ENCODE measurements at places on chromosomes 2 and 18. TPM values are rescaled to one million over a fixed set of nuclear protein-coding genes. Genes with fewer than 3 reads are reported as not detected.

GRCh38 chr18:49846361-49846662 is 33.0 kb upstream of the ACAA2 start:
- no peak for DNase-seq

GRCh38 chr18:13539843-13540476 is 186.4 kb downstream of the FAM210A start:
- no peak for DNase-seq

GRCh38 chr2:144858211-144858610 is 338.3 kb upstream of the ZEB2 start:
- DNase-seq = no peak

- DNase-seq = no peak
These were observed 196.3 kb downstream of the DCDC2C start for GRCh38 chr2:3899536-3900155.

- no peak for DNase-seq
These were observed 237.4 kb upstream of the VRK2 start for GRCh38 chr2:57809230-57809629.

- DNase-seq = no peak
These were observed 156.4 kb downstream of the SMAD7 start for GRCh38 chr18:48794251-48794970.

GRCh38 chr2:149597668-149598326 is 10.2 kb upstream of the MMADHC start:
- DNase-seq = peak; percentile 88

GRCh38 chr2:120036145-120036544 is 23.3 kb downstream of the EPB41L5 start:
- DNase-seq = no peak

- DNase-seq = no peak
These were observed 16.0 kb upstream of the MARCHF4 start for GRCh38 chr2:216388046-216388884.

DNA sequence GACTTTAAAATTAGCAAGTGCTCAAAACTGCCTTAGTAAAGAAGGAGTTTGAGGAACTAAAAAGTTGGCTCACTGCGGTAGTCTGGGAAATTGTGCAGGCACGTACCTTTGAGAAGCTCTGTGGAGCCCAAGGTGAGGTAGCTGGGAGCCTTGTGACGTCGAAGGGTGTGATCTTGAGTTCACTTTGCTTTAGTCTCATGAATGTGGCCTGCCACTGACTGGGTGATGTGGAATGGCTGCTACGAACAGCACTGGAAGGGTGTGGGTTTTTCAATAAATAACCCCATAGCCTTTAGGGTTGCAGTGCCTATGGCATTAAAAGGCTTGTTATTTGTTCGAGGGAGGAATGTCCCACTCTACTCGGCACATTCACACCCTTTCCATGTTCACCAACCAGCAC is 312.3 kb downstream of the PRKCE start:
- DNase-seq = peak; percentile 64

- no peak for DNase-seq
These were observed 198.4 kb downstream of the NYAP2 start for GRCh38 chr2:225597911-225598310.

DNA sequence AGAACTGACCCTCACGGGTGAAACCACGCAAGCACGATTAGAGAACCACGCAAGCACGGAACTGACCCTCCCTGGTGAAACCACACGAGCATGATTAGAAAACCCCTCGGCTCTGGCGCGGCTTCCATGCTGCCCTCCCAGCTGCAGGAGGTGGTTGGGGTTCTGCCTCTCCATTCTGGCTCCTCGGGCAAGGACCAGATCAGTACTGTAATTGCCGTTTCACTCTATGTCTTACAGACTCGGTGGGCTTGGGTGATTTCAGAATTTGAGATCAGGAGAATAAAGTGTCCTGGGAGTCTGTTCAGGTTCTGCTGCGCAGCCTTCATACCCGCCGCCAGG is 58.3 kb upstream of the KCNG2 start:
- DNase-seq = no peak

DNA sequence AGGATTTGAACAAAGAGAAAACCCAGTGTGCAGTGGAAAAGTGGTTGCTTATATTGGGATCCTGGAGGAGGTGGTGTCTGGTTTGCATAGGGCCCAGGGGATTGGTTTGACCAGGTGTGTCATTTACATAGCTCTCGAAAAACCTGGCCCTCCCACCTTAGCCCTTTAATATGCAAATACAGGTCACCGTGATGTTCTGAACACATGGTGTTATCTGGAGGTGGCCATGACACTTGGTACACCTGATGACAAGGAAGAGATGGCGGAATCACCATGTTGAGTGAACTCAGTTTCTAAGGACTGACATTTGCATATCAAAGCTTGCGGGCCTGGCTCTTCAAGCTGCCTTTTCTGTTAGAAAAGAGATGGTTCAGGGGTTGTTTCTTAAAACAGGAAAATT is 2.3 kb upstream of the NAPG start:
- no peak for DNase-seq

DNA sequence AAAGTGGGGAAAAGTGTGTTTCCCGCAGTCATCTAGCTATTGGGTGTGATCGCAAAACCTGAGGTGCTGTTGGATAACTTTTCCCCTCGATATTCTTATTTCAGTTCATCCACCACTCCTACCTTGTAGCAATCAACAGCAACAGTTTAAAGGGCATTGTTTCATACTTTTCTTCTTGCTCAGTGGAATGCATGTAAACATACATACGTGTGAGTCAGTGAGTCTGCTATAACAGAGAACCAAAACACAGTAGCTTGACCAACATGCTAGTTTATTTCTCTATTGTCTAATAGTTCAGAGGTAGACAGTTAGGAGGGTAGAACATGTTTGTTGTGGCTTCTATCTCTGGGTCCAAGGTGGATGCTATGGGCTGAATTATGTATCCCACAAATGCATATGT is 77.6 kb upstream of the FOXI3 start:
- DNase-seq = no peak

DNA sequence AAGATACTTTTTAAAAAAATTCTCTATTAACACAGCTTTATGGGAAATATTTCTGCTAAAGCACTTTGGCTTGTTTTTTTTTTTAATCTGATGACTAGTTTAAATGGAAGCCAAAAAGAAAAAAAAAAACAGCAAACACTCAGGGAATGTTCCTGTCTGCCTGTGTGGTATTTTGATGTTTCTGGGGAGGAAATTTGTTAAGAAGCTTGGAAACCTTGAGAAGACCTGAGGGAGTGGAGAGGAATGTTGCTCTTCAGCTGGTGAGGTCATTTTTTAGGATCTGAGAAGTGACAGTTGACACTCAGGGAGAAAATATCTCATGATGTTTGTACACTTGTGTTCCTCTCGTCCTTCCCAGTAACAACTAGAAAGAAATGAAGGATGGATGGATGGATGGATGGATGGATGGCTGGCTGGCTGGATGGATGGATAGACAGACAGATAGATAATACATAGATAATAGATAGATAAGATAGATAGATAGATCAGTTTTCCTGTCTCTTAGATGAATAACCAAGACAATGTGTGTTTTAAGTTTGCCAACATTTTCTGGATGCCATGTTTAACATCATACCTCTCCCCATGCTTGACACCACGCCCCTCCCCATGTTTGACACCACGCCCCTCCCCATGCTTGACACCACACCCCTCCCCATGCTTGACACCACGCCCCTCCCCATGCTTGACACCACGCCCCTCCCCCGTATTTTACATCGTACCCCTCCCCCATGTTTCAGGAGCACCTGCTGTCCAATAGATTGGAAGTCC is 84.8 kb downstream of the CTIF start:
- peak; percentile 91 for DNase-seq

DNA sequence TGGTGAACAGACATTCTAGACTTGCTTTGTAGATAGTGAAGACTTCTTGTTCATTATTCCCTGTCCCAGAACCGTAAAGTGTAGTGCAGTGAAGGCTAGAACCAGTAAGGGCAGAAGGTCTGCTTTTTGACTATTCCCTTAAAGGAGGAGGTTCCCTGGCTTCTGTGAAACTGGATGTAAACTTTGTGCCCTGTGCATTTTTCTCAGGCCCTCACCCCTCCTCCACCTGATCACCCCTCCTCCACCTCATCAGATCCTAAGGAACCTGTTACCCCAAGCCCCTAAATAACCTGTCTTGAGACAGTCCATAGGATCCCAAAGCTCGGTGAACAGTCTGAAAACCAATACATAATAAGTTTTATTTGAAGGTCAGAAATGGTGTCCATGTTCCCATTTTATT is 33.7 kb downstream of the SFT2D3 start:
- no peak for DNase-seq

DNA sequence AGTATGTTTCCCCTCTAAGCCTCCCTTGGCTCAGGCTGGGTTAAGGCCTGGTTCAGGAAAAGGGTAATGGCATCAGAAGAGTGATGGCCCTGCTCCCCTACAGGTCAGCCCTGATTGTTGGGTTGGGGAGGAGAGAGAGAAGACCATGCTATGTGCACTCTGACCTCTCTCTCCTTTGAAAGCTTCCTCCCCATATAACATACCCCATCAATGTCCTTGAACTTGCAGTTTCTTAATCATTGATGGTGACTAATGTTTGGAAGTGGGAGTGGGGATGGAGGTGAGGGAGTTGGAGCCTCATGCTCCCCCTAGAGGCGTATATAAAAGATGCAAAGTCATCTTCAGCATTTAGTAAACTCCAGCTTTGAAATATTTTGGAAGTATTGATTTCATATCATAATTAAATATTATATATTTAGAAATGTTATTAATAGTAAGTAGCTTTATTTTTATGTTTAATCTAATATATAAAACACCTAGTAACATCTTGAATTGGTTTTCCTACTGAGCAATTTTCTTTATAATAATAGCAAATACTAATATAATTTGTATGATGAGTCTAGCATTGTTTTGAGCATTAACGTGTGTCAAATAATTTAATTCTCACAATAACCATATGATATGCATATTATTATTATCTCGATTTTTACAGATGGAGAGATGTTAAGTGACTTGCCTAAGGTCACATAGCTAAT is 8.8 kb downstream of the PLCL1 start:
- DNase-seq = peak; percentile 19

- no peak for DNase-seq
These were observed 36.3 kb downstream of the CXCR4 start for GRCh38 chr2:136081582-136082210.

GRCh38 chr2:120546048-120546864 is 189.4 kb upstream of the GLI2 start:
- no peak for DNase-seq

DNA sequence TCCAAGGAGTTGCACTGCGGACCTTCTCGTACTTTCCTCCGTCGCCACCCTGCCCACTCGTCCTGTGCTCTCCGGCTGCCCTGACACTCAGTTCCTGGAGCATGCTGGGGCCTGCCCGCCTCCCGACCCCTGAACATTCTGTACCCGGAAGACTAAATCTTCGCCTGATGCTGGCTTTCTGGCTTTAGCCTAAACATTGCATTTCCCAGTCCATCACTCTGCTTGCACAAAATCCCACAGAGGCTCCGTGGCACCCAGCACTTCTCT is 550 bp upstream of the SFXN5 start:
- no peak for DNase-seq

DNA sequence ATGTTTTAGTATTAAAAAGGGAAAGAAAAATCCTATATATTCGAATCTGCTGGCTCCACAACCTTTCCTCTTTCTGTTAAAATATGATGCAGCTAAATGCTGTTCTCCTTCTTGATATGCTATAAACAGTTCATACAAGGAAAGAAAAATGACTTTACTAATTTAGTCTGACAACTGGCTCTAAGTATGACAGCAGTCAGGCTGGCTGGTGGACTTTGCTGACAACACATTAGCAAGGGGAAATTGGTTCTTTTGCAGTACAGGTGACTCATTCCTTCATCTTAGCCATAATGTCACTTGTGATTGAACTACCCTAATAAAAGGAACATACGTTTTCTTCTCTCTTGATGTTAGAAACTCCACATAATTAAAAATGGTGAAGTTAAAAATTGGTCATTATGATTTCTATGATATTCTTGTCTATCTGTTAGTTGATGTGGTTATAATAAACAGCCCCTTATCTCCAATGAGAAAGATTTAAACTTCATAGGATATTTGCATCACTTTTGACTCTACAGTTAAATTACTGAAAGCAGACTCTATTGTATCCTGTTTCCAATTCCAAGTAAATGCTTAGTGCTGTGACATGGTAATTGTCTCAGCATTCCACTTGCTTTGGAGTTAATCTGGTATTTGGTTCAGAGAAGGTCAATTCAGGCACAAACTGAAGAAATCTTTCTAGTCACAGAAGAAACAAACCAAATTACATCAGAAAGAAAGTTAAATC is 315.3 kb upstream of the GULP1 start:
- DNase-seq = no peak

- DNase-seq = no peak
These were observed 177.3 kb downstream of the HDAC4 start for GRCh38 chr2:239223310-239224198.

DNA sequence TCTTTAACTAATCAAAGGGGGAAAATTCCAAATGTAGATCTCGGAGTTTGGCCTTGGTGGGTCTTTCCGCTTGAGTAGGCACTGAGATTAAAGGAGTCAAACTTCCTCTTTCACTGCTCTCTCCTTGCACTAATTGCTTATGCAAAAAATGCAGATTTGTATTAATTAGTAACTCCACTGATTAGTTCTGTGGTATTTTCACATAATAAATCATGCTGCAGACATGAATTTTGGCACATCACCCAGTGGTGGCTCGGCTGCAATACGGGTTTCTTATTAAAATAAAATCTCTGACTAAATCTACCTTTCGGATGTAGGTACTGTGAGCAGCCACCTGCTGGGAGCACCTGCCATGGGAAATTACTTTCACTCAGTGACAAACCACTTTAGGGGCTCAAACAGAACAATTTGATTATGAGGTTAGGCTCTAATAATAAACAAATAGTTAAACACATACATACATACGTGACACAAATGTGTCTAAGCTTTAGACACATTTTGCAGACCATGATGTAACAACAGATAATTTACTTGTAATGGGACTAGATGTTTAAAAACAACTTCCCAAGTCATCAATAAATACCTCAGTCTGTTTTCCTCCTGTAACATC is 6.4 kb upstream of the NEUROD1 start:
- DNase-seq = no peak

GRCh38 chr2:233453916-233454315 is 99.6 kb downstream of the DGKD start:
- DNase-seq = no peak

GRCh38 chr2:10331027-10331701 is 28.5 kb downstream of the HPCAL1 start:
- no peak for DNase-seq

DNA sequence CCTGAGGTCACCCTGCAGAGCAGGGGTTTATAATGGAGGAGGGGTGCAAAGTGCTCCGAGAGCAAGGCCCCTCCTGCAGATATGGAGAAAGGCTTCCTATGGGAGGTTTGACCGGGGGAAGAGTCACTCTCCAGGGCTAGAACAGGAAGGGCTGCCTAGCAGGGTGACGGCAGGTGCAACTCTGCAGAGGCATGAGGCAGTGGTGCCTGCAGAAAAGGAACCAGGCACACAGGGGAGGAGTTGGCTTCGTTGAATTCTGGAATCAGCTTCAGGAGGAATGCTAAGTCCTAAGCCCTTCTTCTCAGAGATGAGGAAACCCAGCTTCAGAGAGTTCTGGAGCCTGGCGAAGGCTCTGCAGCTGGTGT is 17.5 kb upstream of the HPCAL1 start:
- no peak for DNase-seq

The ANKRD30B gene
- total RNA-seq = not detected

The ERFE gene
- total RNA-seq = 0.75 TPM

The OTOS gene
- total RNA-seq = not detected

The MAPK4 gene
- not detected for total RNA-seq

The HOXD1 gene
- not detected for total RNA-seq

The PSD4 gene
- 38.2 TPM for total RNA-seq

The SPAG16 gene
- total RNA-seq = 16.7 TPM

The COX7A2L gene
- total RNA-seq = 107 TPM

The SOX11 gene
- 3.4 TPM for total RNA-seq

The FAM228A gene
- 0.71 TPM for total RNA-seq

The STK11IP gene
- 20.9 TPM for total RNA-seq

The TM4SF20 gene
- not detected for total RNA-seq

The ZDBF2 gene
- 4.0 TPM for total RNA-seq

The GATA6 gene
- total RNA-seq = 0.03 TPM

Data from foreskin keratinocyte (primary cell).